NCI-H2171 (cell line): ENCODE measurements at places on chromosomes 2 and 18.

DNA sequence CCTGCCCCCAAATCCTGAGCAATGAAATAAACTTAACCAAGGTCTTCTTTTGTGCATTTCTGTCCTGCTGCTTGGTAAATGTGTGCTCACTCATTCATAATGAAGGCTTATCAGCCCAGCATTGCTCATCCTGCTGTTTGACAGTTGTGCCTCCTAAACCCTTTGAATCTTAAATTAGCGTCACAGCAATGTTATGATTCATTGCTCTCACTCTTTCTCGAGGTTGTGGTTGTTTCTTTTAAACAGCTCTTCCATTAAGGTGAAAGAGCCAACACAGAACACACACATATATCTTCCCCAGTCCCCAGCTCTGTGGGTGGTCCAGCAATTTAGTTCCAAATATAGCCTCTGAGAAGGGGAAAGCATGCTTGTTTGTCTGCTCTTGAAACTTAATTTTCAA is 84.0 kb downstream of the EVA1A start:
- DNase-seq = no peak

DNA sequence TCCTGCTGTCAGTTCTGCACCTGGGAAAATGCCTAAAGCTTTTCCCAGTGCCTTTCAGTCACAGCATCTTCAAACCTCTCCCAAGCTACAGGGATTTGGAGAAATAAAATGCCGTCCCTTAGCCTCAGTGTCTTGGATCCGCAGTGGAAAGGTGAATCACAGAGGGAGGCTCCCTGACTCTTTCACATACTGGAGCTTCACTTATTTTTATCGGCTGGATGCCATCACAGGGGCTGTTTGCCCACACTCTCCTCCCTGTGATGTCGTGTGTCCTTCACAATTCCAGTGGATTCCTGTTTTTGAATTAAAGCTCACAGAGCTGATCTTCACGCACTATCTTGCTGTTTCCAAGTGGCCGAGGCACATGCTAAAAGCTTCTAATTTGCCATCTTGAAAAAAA is 1303.1 kb upstream of the DDX18 start:
- no peak for DNase-seq

- DNase-seq = no peak
These were observed 16.9 kb upstream of the ALPP start for GRCh38 chr2:232361646-232362045.

- no peak for DNase-seq
These were observed 865.9 kb upstream of the VRK2 start for GRCh38 chr2:57180678-57181077.

GRCh38 chr2:242011991-242012764 is 142.6 kb downstream of the RTP5 start:
- no peak for DNase-seq

GRCh38 chr2:144943986-144944385 is 424.1 kb upstream of the ZEB2 start:
- no peak for DNase-seq

- DNase-seq = no peak
These were observed 237.9 kb downstream of the BABAM2 start for GRCh38 chr2:28128281-28128950.

- no peak for DNase-seq
These were observed 73.8 kb downstream of the SCN2A start for GRCh38 chr2:165312999-165313398.

DNA sequence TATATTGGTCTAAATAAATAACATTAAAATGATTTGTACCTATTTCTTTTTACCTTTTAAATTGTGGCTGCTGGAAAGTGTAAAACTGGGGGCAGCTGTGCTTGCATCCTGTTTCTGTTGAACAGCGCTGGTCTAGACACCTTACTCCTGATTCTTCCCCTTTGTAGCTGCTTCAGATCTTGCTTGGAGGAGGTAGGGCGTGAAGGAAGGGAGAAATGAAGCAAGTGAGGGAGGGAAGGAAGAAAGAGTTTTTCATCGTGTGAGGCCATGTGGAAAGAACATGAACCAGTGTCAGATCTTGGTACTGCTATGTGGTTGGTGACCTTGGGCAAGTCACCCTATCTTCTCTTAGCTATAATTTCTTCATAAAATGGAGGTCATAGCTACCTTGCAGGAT is 89.0 kb upstream of the SEC11C start:
- DNase-seq = no peak

GRCh38 chr2:214203214-214203613 is 207.6 kb upstream of the VWC2L start:
- DNase-seq = no peak

DNA sequence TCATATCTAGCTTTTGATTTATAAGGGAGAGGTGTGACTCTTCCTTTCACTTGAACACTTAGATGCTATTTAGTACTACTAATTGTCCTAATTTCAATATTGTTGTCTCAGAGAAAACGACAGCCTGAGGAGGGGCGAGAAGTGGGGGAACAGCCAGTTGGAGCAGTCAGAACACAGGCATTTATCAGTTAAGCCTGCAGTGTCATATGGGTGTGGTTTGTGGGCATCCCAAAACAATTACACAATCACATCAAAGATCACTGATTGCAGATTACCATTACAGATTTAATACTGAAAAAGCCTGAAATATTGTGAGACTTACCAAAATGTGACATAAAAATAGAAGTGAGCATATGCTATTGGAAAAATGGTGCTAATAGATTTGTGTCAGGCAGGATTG is 15.8 kb downstream of the TMEM131 start:
- no peak for DNase-seq

DNA sequence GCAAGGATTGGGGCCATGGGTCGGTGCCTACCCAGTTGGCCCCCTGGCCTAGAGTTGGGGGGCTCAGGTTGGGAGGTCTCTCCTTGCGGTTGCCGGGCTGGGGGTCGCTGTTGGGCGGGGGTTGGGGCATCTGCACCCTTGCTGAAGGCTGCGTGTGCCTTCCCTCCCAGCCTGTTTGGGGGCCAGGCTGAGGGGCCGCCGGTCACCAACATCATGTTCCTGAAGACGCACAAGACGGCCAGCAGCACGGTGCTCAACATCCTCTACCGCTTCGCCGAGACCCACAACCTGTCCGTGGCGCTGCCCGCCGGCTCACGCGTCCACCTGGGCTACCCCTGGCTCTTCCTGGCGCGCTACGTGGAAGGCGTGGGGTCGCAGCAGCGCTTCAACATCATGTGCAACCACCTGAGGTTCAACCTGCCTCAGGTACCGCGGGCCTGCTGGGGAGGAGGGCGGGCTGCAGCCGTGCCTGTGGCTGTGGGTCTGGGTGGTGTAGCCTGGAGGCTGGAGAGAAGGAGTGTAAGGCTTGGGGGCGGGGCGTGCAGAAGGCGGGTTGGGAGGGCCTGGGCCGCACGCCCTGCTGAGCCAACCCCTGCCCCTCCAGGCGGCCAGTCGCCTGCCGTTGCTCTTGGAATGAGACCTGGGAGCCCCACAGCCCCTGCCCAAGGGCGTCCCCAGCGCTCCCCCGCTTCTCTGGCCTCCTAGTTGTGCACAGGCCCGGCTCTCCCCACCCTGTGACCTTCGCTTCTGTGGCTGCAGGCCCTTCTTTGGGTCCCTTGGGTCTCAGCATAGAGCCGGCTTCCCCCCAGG is 7.2 kb upstream of the NEU4 start:
- no peak for DNase-seq

GRCh38 chr18:74505776-74506175 is 9.6 kb downstream of the CNDP2 start:
- no peak for DNase-seq

DNA sequence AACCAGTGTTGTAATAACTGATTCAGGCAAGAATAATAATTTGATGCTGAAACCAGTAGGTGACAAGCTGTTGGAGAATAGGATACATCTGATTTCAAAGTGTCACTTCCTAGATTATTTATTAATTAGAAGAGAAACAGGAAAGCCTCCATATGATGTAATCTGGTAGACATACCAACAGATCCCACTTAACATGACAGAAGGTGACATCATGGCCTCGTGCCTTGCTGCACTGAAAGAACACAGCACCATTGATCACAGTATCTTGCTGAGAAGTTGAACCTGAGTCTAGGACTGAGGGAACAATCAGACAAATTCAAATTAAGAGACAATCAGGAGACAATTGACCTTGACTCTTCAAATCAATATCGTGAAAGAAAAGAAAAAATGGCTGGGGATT is 131.6 kb upstream of the DLGAP1 start:
- no peak for DNase-seq

DNA sequence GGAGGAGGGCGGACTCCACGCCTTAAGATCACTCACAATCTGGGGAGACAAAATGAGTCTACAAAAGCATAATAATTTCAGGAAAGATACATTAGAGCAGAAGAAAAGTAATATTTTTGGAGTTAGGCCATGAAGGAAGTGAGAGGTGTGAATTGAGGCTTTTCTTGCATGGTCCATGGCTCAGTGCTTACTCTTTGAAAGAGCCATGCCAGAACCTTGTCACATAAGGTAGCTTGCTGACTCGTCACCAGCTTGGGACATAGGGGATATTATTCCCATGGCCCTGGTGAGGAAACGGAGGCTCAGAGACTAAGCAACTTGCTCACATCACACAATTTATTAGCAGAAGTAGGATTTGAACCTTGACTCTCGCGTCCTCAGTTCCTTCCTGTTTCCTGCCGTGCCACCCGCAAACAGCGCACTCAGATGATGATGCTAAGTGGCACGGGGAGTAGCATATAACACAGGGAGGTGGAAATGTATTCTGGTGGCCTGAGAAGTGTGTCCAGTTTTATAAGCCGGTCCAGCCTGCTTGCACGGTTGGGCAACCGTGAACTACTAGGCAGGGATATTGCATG is 312.2 kb upstream of the EPAS1 start:
- no peak for DNase-seq

DNA sequence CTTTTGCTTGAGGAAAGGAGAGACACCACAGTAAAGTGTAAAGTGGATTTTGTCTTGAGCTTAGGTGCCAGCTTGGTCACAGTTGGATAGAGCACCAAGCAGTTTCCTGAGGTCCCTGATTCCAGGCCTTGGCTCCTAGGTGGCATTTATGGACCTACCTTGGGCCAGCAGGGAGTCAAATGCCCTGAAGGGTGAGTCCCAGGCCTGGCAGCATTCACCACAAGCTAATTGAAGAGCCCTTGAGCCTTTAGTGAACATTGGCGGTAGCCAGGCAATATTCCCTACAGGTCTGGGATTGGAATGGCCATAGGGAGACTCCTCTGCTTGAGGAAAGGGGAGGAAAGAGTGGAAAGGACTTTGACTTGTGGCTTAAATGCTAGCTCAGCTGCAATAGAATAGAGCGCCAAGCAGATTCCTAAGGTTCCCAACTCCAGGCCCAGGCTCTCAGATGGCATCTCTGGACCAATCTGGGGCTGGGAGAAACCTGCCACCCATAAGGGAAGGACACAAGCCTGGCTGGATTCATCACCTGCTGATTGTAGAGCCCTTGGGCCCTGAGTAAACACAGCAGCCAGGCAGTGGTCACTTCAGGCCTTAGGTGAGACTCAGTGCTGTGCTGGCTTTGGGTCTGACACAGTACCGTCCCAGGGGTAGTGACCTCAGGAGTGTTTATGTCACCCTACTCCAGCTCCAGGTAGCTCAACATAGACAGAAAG is 137.5 kb upstream of the OTOS start:
- DNase-seq = no peak

GRCh38 chr2:130389358-130389757 is 33.5 kb downstream of the PTPN18 start:
- DNase-seq = no peak

- DNase-seq = no peak
These were observed 242.9 kb upstream of the TMEFF2 start for GRCh38 chr2:192437653-192438052.

GRCh38 chr2:57126410-57126809 is 920.2 kb upstream of the VRK2 start:
- no peak for DNase-seq

GRCh38 chr2:111623380-111623779 is 260.6 kb downstream of the ANAPC1 start:
- no peak for DNase-seq

GRCh38 chr2:157460384-157460837 is 16.5 kb upstream of the CYTIP start:
- no peak for DNase-seq

DNA sequence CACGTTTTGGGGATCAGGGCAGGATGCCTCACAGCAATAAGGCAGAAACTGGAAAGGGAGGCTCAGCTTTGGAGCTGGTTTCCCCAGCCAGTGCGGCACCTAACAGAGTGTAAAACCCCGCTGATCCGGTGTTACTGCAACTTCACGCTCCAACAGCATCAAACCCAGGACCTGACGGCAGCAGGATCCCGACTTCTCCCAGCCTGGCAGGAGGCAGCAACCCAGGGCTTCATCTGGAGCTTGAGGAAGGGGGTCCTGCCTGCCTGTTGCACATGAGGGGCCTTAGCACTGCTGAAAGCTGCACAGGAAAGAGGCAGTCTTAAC is 209.8 kb downstream of the MGAT5 start:
- no peak for DNase-seq

DNA sequence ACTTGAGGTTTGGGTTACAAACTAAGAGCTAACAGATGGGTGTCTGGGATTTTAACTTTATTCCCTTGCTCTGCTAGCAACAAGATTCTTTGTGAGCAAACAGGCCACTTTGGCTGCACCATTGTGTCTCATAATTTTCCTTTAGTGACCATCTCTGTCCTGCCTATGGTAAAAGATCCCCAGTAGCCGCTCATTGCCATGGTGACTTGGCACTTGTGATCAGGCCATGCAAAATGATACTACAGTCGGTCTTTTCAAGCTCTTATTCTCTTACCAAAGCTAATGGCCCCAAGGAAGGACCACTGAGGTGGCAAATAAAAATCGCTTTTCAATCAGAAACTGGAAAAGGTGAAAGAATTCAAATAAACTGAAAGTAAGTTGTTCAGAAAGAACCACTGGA is 836.9 kb downstream of the MBD2 start:
- DNase-seq = no peak

GRCh38 chr2:129491308-129491707 is 488.2 kb upstream of the RAB6C start:
- no peak for DNase-seq

- no peak for DNase-seq
These were observed 440.5 kb upstream of the ID2 start for GRCh38 chr2:8241317-8241716.

DNA sequence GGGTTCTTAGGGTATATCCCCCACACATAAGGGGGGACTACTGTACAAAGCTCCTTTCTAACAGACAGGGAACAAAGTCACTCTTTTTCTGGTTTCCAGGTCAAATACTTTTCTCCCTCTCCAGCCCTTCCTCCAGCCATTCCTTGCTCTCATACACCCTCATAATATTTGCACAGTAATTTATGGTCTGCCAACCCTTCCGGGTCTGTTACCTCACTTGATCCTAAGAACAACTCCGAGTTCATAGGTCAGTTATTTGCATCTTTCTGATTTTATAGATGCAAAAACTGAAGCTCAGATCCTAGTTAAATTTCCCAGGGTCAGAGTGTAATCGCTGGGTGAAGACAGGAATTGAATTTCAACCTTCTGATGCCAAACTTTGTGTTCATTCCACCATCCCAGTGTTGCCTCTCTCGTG is 14.8 kb upstream of the MATN3 start:
- DNase-seq = no peak

GRCh38 chr2:26462511-26463243 is 15.2 kb downstream of the OTOF start:
- no peak for DNase-seq

- DNase-seq = no peak
These were observed 19.1 kb downstream of the KCNE4 start for GRCh38 chr2:223071139-223071538.

- DNase-seq = no peak
These were observed 389.6 kb downstream of the TGIF1 start for GRCh38 chr18:3839581-3839981.
